ENCODE measurements at places on chromosomes 6 and 20.
A peak's percentile ranks its signal among the peaks of the same experiment; 100 is the strongest.

DNA sequence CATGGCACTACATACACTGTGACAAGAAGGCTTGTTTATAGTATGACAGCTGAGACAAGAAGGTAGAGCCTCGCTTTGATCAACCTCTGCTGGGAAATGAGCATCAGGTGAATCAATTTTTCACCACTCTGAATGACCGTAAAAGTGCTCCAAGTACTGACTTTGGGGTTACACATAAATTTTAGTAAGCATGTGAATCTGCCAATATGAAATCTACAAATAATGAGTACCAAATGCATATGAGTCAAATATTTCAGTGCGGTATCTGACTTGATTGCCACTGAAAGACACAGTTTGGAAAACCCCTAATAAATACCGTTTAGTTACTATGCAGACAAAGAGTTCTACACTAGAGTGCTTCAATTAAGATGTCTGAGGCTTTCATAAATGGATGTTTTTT is 77.8 kb downstream of the ATG5 start:
- no peak for DNase-seq

- peak; percentile 20 for DNase-seq
Observed at GRCh38 chr20:56202493-56203077, 45.9 kb upstream of the MC3R start.

DNA sequence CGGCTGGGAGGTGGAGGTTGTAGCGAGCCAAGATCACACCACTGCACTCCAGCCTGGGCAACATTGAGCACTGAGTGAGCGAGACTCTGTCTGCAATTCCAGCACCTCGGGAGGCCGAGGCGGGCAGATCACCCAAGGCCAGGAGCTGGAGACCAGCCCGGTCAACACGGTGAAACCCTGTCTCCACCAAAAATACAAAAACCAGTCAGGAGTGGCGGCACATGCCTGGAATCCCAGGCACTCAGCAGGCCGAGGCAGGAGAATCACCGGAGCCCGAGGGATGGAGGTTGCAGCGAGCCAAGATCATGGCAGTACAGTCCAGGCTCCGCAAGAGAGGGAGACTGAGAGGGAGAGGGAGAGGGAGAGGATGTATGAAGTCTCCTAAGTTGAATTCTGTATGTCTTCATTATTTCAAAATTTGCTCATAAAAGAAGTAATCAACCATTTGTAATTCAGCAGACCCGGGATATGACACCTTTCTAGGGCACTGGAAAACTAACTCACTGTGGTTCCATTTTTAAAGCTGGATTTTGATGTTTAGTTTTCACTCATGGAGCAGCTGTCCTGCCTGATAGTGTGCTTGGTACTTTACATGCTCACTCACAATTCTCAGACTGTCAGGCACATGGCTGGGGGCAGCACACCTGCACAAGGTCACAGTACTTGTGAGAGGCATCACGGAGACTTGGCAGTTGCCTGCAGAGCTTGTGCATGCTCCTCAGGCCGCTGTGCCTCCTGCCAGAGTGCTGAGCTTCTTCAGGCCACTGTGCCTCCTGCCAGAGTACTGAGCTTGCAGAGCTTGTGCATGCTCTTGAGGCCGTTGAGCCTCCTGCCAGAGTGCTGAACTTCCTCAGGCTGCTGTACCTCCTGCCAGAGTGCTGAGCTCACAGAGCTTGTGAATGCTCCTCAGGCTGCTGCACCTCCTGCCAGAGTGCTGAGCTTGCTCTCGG is 106.2 kb downstream of the ERMARD start:
- no peak for DNase-seq

DNA sequence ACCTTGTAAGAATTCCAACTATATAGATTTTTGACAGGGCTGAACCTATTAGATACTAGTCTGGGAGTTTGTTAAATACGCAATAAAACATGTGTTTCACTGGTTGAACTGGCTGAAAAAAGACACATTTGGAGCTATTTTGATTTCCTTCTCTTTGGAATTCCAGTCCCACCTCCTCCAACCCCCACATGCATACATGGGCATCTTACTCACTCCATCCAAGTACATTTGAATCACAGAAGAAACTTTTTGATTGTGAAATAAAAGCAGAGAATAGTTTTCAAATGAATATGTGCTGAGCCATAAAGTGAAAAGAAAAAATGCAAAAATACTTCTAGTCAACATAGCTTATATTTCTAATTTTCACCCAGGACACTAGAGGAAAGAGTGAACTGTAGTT is 33.9 kb upstream of the STXBP5 start:
- DNase-seq: no peak

Data from suppressor macrophage (primary cell).